EL (cell line): ENCODE measurements at places on chromosomes 5 and 9.

DNA sequence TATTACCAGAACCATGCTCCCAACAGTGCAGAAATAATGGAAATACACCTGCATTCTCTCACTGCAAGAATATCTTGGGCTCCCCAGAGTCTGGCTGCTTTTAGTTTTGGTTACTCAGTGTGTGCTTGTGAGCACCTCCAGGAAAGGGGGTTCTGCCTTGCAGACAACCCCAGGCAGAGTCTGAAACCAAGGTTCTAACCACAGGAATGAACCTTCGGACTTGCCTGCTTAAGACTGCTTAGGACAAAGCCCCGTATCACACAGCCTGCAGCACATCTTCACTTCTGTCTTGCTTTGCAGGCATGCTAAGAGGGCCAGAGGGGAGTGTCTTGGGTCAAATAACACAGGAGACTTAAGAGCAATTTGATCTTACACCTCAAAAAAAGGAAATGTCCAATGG is 94.8 kb upstream of the SPATA31C2 start:
- no peak for DNase-seq

DNA sequence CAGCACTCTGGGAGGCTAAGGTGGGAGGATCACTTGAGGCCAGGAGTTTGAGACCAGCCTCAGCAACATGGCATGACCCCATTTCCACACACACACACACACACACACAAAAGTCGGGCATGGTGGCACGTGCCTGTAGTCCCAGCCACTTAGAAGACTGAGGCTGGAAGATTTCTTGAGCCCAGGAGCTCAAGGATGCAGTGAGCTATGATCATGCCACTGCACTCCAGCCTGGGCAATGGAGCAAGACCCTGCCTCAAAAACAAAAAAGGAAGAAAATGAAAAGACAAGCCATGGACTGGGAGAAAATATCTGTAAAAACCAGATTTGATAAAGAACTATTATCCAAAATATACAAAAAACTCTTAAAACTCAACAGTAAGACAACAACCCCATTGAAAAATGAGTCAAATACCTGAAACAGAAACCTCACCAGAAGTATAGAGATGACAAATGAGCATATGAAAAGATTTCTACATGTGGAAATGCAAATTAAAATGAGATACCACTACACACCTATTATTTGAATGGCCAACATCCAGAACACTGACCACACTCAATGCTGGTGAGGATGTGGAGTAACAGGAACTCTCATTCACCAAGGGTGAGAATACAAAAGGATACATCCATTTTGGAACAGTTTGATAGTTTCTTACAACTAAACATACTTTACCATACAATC is 24.7 kb downstream of the DNAJA1 start:
- DNase-seq, result no peak

- peak; percentile 74 for DNase-seq
Observed at GRCh38 chr9:90914868-90915483, 113.4 kb downstream of the SYK start.

DNA sequence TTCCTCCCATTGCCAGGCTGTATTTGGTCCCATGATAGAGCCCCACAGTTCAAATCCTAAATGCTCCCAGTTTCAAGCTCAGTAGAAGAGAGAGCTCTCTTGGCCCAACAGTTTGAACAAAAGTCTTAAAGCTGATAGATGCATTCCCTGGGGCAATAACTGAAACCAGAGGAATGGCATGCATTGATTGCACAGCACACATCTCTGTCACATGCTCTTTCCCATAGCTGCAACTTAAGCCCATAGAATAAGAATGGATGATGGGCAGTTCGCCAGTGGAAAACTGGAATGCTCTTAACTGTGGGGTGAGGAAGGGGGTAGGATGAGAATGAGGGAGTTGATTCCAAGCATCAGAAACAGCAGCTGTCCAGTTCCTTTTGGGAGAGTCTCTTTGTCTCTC is 1942.4 kb upstream of the WWC1 start:
- no peak for DNase-seq

DNA sequence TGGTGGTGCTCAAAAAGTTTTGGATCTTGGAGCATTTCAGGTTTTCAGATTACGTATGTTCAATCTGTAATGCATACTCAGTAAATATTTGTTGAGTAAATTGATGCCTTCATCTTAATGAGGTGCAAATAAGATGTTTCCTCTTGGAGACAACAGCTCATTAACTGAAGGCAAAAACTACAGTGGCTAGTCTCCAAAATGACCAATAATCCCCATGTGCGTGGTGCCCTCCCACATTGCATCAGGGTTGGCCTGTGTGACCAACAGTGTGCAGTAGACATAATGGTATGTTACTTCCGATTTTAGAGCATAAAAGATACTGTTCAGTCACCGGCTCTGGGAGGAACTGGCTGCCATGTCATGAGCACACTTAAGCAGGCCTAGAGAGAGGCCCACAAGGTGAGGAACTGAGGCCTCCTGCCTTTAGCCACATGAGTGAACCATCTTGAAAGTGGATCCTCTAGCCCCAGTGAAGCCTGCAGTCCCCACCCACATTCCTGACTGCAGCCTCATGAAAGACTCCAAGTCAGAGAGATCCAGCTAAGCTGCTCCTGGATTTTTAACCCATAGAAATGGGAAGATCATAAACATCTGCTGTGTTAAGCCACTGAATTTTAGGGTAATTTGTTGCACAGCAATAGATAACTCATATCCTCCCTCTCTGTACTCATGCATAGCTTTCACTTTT is 55.7 kb downstream of the LIFR start:
- peak; percentile 70 for DNase-seq

- peak; percentile 91 for DNase-seq
Observed at GRCh38 chr5:52674815-52675545, 112.7 kb upstream of the ITGA1 start.

DNA sequence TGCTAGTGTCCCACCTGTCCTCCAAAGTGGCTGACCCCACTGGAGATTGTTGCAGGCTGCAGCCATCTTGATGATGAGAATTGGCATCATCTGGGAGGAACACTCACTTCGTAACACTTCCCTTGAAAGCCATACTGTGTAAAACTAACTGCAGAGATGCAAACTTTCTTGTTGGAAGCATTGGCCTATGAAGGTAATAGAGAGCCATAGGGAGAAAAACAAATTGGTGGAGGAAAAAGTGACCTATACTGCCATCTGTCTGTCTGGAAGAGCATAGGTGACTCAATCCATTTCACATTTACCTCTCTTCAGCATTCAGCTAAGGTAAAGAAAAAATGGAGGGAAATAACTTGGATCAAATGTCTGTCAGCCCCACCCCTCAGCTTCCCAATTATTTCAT is 473.4 kb downstream of the NTRK2 start:
- no peak for DNase-seq

DNA sequence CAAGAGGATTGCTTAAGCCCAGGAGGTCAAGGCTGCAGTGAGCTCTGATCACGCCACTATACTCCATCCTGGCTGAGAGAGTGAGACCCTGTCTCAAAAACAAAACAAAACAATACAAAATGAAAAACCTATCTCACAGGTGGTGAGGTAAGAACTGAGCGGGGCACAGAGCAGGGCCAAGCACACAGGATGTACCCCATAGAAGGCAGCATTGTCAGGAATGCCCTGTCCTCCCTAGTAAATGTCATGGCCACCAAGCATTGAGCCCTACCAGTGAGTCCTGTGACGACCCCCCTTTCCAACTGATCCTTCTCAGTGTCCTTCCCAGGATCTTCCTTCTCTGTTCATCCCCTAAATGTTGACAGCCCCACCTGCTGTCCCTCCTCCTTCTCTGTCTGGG is 44.6 kb upstream of the ALDH1B1 start:
- DNase-seq, result no peak

GRCh38 chr9:89661956-89662717 is 57.3 kb downstream of the GADD45G start:
- peak; percentile 78 for DNase-seq

GRCh38 chr5:80566711-80567259 is 3.3 kb downstream of the ANKRD34B start:
- peak; percentile 28 for DNase-seq

- no peak for DNase-seq
Observed at GRCh38 chr9:86354818-86355309, 654 bp upstream of the TUT7 start.

DNA sequence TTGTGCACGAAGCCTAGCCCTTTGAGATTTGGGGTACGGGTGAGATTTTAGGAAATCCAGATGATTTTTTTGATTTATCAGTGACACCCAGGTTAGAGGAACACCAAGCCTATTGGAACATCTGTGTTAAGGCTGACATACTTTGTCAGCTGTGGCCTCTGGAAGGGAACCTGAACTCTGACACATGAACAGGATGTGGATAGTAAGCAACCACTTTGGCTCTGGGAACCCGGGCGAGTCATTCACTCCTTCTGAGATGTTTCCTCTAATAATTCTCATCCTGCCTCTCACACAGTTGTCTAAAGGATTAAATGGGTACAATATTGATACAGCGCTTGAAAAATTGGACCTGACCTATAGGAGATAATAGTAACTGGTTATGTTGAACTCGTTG is 67.8 kb downstream of the FGF1 start:
- DNase-seq, result peak; percentile 88

GRCh38 chr5:147691130-147691529 is 91.4 kb downstream of the JAKMIP2 start:
- no peak for DNase-seq

DNA sequence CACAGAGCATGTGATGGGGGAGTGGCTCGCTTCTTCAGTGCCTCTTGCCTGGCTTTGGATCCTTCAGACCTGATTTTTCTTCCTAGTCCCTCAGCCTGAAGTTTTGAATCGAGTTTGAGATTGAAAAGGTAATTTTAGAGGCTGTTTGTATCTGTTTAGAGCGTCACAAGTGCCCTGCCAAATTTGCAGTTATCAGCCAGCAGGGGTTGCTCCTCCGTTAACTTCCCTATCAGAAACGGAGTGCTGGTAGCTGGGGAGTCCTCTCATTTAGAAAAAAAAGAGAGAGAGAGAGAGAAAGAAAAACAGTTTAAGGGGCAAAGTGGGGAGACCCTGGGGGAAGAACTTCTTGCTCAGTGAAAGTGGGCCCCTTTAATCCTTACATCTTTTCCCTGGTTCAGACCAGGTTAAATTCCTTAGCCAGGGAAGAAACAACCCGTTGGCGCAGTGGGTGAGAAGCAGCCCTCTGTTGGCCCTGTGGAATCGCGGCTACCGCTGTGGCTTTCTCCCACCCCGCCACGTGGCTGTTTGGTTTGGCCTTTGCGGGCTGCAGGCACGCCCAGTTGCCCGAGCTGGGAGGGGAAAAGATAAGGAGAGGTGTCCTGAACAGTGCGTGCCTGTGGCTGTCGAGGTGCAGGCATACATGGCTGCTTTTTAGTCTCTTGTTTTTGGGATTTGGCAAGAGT is 576.7 kb upstream of the ACO1 start:
- no peak for DNase-seq

DNA sequence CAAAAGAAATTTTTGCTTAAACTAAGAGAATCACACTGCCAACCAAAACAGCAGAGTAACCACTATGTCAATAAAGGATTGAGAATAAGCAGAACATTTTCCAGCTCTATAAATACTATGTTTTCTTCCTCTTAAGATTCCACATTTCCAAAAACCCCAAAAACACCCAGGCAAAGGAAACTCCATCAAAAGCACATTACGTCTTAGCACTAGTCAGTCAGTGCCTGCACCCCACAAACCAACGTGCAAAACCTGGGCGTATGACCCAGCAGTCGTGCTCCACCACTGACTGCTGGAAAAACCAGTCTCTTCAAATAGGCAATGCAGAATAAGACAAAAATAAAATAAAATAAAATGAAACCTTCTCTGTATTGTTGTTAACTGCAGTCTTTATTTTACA is 85.3 kb downstream of the GNAQ start:
- DNase-seq, result no peak

DNA sequence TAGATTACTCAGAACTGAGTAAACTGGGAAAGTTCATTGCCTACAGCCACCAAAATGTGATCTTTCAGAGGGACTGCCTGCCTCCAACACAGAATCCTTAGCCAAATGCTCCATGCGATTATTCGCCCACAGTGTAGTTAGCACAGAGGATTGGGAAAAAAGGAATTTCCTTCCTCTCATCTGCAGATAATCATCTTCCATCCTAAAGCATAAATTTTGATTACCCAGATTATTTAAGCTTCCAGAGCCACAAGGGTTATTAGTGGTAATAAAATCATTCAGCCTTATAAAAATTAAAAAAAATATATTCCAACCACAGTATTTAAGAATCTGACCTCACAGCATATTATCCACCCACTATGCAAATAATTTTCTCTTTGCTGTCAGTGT is 285.3 kb upstream of the GRAMD2B start:
- peak; percentile 27 for DNase-seq

- no peak for DNase-seq
Observed at GRCh38 chr5:62977661-62978060, 399.0 kb downstream of the LRRC70 start.

DNA sequence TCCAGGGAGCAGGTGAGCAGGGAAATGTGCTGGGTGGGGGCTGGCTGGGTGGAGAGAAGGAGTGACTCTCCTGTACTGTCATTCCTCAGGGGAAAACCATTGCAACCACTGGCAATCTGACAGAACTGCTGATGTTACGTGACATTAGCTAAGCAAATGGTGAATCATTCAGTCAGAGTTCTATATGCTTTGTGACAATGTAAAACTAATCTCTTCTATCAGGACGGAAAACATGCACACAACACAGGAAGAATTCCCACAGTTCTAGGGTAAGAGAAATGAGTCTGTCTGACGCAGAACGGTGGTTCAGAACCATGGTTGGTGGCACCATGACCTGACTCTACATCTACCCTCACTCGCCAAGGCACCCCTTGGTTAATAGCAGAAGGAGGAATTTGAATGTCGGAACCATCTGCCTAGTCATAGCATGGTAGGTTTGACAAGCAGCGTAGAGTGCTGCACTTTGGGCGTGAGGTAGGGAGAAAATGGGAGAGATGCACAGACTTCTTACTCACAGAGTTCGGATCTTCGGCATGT is 243.6 kb upstream of the PANK3 start:
- DNase-seq, result no peak

- DNase-seq, result peak; percentile 69
Observed at GRCh38 chr5:55600497-55601203, 65.9 kb upstream of the PLPP1 start.

GRCh38 chr5:10695055-10695649 is 65.9 kb downstream of the DAP start:
- peak; percentile 82 for DNase-seq
